ENCODE measurements at places on chromosomes 13 and 19.

- DNase-seq = peak; percentile 19
These were observed 4.3 kb upstream of the RAP2A start for GRCh38 chr13:97429681-97430081.

GRCh38 chr19:49114630-49115363, 627 bp downstream of the LIN7B start:
- DNase-seq = peak; percentile 70

GRCh38 chr19:34044021-34044420, 128.3 kb upstream of the LSM14A start:
- no peak for DNase-seq

DNA sequence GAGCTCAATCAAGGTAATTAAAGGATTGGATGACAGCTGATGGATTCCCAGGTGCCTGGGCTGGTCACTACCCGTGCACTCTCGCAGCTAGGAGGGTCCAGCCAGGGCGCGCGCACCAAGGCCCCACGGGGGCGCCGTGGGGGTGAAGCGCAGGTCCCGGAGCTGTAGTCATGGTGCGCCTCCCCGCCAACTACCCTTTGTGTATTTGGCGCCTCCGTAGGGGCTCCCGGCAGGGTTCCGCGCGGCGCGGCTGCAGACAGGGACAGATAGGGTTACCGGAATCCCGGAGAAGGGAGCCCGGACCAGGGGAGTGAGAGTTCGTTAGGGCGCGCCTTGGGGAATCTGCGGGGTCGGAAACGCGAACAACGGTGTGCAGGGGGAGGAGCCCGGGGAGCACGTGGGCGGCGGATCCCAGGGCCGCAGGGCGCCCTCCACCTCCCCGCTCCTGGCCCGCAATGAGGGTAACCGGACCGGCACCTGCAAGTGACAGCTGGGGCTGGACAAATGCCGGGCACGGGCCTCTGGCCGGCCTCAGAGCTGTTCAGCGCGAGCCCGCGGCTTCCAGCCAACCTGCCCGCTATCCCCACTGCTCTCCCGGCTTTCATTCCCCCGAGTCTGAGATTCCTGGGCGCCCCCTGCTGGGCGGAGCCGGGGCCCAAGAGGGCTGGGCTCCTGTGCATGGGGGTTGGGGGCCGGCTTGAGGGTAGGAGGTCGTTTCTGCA, 3.4 kb upstream of the PRAM1 start:
- DNase-seq = no peak

DNA sequence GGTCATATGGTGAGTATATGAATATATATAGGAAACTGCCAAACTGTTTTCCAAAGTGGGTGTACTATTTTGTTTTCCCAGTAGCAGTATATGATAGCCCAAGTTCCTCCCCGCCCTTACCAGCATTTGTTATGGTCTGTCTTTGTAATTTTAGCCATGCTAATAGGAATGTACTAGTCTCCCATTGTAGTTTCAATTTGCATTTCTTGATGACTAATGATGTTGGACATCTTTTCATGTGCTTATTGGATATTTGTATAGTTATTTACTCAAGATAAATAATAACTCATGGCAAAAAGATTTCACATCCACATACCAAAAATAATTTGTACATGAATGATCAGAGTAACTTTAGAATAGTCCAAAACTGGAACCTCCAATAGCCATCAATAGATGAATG, 75.3 kb upstream of the SERP2 start:
- no peak for DNase-seq

- DNase-seq = no peak
These were observed 139.8 kb downstream of the PTPRS start for GRCh38 chr19:5200844-5201243.

- DNase-seq = no peak
These were observed 116.5 kb upstream of the VSTM2B start for GRCh38 chr19:29409076-29409862.

GRCh38 chr13:99986741-99987140, 5.2 kb downstream of the ZIC2 start:
- no peak for DNase-seq

GRCh38 chr13:65965501-65965900, 1264.6 kb downstream of the PCDH9 start:
- DNase-seq = no peak

- no peak for DNase-seq
These were observed 575.1 kb downstream of the SLITRK5 start for GRCh38 chr13:88246239-88246638.

DNA sequence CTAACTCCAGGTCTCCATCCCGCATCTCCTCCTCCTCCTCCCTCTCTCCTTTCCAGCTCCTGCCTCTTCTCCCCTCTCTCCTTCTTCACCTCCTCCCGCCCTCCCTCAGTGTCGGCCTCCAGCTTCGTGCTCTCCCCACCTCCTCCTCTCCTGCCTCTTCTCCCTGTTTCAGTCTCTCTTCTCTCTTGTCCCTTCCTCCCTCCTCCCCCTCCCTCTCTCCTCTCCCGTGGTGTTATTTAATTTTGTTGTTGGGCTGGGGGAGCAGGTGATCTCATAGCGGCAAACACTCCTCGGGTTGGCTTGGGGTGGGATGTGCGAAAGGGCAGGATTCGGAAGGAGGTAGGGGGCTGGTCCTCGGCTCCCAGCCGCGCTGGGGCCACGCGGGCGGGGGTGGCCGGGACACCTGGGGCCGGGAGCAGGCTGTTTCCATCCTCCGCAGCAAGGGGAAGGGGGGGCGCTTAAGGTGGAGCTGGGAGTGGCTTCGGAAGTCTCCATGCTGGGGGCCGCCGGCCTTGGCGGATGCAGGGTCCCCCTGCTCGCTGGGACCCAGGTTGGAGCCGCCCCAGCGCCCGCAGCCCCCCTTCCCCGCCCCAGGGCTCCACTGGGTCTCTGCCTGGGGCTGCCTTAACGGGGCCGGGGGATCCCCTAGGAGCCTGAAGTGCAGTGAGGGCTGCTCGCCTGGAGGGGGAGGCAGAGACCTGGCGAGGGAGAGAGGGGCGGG, at the start of gene CA11:
CA11 (minus strand) TSS at position 187 of the 721 bp plus-strand sequence. CDS start 555 bp downstream, outside the sequence.
- DNase-seq = peak; percentile 74

DNA sequence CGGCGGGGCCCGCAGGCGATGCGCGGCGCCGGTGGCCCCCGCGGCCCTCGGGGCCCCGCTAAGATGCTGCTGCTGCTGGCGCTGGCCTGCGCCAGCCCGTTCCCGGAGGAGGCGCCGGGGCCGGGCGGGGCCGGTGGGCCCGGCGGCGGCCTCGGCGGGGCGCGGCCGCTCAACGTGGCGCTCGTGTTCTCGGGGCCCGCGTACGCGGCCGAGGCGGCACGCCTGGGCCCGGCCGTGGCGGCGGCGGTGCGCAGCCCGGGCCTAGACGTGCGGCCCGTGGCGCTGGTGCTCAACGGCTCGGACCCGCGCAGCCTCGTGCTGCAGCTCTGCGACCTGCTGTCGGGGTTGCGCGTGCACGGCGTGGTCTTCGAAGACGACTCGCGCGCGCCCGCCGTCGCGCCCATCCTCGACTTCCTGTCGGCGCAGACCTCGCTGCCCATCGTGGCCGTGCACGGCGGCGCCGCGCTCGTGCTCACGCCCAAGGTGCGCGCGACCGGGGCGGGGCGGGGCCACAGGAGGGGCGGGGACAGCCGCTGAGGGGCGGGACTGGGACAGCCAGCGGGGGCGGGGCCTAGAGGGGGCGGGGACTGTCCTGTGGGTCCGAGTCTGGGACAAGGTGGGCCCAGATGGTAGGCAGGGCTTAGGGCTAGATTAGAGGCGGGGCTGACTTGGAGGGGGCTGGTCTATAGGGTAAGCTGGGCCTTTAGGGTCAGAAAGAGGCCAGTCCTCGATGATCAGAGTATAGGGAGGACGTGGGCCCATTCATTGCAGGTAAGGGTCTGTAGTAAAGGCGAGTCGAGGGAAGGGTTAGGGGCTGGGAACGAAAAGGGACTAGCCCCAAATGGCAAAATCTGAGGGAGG, 5.1 kb downstream of the GRIN2D start:
- DNase-seq = no peak

GRCh38 chr13:76868371-76868770, 17.8 kb downstream of the KCTD12 start:
- DNase-seq = no peak

DNA sequence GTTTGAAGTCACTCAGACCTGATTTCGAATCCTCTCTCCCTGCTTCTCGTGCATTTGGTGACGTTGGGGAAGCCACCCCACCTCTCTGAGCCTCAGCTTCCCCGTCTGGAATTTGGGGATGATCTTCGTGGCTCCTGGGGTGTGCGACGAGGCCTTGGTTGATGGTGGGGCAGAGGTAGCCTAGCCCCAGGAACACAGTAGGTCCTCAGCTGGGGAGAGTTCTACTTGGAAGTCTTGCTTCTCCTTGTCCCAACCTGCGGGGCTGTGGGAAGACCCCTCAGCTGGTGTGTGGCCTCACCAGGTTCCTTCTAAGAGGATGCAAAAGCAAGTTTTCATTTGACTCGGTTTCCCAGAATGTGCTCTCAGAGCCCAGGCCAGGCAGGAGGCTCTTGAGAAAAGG, 13.1 kb downstream of the HPN start:
- no peak for DNase-seq

DNA sequence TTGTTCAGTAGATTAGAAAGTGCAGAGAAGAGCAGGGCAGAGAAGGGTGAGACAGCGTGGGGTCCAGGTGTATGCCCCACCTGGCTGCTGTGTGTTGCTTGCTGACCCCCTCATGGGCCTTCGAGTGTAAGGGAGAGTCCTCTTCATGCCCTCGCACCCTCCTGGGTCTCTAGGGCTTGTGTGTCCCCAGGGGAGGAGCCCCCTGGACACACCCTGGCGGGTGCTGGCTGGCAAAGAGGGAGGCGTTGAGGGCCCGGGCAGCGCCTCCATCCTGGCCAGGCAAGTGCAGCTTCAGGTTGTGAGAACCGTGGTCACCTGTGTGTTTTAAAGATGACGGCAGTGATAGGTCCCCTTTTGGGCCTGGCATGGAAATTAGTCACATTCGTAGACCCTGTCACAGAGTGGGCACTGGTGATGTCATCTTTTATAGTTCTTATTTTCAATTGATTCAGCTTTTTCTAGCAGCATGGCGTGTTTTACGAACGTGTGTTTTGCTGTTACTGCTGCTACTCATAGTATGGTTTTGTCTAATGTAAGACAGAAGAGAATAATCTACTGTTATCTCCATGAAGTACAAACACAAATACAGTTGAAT, 18.7 kb downstream of the TFDP1 start:
- DNase-seq = no peak

- DNase-seq = no peak
These were observed 56.6 kb downstream of the LIG4 start for GRCh38 chr13:108158746-108159145.

DNA sequence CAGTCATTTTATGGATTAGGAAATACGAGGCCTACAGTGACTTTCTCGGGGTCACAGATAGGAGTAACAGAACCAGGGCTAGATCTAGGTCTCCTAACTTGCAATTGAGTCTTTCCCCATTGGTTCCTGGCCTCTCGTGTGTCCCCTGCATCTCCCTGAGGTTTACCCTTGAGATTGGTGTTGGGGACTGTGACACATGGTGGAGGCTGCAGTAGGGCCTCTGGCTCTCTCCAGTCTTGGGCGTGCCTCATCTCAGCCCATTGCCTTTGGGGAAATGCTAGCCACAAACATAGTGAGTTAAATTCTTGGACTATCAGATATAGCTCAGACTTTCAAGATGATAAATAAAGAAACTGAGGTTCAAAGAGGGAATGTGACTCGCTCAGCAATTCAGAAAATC, 212.1 kb downstream of the KCNRG start:
- no peak for DNase-seq

GRCh38 chr19:24049537-24049936, 37.5 kb upstream of the ZNF254 start:
- DNase-seq = no peak

DNA sequence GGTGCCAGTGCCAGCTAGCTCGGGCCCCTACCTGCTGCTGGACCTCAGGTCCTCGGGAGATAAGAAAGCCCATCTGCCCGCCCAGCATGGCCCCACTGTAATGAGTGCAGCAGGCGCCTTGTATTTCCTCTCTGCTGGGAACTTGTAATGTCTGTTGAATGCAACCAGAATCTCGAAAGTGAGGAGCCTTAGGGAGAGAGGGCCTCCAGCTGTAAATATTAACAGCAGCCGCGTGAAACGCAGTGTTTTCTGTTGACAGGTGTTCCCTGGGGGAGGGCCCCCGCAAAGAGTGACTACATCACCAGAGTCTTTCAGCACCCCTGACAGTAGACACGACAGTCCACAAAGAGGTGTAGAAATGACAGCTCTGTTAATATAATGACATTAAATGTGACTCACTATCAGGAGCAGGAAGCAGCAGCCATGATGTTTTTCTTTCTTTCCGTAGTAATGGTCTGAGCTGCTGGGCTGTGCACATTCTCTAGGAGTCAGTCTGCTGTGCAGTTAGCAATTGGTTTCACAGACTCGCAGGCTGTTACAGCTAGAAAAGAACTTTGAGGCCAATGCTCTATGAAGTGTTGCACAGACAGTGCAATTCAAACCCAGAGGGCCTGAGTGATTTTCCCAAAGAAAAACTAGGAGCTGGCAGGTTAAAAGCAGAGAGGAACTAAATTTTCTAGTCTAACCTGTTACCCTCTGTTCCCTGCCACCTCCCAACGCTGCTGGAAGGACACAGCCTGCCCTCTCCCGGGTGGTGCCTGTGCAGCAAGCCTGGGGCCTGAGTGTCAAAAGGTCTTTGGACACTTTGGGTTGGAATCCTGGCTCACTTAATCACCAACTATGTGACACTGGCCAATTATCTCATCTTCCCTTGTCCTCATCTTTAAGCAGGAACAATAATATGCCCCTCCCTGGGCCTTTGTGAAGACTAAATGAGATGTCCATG, 58.6 kb upstream of the WASF3 start:
- peak; percentile 22 for DNase-seq

DNA sequence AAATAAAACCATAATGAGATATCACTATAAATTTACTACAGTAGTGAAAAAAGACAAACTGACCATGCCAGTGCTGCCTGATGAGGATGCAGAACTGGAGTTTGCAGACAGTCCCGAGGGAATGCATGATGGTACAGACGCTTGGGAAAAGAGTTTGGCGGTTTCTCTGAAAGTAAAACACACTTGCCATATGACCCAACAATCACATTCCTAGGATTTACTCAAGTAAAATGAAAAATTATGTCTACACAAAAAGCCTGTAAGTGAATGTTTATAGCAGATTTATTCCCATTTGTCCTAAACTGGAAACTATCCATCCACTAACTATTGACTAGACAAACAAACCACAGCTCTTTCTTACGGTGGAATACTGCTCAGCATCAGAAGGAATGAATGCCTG, 271.0 kb downstream of the DNAJC15 start:
- DNase-seq = no peak

DNA sequence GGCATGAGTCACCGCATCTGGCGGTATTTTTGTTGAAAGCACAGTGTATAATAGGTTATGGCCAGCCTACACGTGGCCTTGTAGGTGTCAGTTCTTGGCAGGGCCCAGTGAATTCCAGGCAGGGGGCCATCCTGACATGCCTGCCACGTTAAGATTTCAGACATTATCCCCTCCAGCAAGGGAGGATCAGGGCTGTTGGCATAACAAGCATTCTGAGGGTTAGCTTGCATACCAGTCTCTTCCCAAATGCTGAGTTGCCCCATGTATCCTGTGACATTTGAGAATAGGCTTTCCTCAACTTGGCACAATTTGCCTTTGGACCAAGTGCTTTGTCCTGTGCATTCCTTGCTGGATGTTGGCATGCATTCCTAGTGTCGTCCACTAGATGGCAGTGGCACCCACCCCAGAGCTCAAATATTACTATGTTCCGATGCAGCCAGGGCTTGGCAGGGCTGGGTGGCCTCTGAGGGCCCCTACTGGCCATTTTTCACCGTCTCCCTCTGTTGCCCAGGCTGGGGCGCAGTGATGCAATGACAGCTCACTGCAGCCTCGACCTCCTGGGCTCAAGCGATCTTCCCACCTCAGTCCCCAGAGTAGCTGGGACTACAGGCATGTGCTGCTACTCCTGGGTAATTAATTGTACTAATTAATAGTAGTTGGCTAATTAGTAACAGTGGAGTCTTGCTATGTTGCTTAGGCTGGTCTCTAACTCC, 31.2 kb downstream of the NLRP12 start:
- no peak for DNase-seq

GRCh38 chr19:6204212-6204611, 68.7 kb downstream of the ACSBG2 start:
- no peak for DNase-seq
